ENCODE measurements at places on chromosomes 5 and 9. TPM values are rescaled to one million over a fixed set of nuclear protein-coding genes. Genes with fewer than 3 reads are reported as not detected.

GRCh38 chr5:76583163-76584047 is 39.8 kb downstream of the F2RL2 start:
- no peak for DNase-seq

DNA sequence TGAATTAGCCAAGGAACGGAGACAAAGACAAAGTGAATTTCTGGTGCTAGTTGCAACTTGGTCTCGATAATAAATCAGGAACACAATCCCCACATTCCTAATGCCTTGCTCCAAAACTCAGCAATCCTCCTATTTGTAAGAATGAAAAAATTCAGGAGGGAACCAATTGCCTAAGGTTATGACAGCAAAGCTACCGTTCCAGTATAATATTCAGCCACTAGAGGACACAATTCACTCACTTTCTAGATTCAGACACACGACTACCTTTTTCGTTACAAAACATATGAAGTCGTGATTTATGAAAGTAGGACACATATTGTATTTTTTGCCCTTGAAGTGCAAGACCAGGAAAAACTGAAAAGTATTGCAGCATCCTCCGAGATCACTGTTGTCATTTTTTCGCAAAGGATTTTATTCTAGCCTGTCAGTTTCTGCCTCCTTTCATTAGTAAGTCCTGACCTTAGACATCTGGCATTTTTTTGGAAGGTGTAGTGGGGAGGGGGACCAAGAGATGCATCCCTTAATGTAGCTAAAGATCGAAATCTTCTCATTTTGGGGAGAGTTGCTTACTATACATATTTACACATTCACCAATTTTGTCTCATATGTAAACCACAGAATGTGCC is 133.1 kb downstream of the DOCK8 start:
- DNase-seq: no peak

DNA sequence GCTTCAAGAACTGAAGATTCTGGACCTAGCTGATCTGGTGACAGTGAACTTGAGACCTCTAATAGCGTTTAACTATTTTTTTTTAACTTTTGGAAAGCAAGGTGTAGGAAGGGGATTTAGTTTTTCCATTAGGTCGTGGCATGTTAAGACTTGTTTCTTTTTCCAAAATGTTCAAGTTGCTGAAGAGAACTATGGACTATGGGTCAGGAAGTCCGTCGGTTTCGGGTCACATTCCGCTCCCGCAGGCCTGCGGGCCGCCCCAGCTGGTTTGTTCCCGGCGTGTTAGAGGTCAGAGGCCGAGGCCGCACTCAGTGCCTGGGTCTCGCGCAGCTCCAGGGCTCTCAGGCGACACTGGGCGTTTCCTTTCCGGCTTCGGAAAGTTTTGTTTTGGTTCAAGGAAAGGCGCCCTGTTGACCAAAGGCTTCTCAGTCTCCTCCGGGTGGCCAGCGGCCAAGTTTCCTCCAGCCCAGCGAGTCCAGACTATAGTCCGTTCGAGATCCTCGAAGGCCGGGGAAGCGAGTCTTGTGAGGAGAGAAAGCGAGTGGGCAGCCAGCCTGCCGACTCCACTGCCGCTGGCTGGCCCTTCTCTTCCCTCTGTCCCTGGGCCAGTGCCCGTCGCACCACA is 586 bp upstream of the FCHO2 start:
- DNase-seq: peak; percentile 70

GRCh38 chr5:152488869-152489268 is 83.8 kb upstream of the NMUR2 start:
- no peak for DNase-seq

DNA sequence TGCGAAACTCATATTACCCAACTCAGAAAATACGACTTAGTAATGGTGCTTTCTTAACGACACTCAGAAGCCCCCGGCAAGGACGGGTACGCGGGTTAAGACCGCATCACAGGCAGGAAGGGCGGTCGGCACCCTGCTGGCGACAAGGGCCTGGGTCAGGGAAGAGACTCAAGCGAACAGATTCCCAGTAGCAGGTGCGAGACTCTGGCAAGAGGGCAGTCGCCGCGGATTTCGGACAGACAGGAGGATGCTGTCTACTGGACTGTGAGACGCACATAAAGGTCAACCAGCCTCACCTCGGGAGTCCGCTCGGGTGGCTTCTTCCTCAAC is 398 bp downstream of the RAPGEF6 start:
- DNase-seq: peak; percentile 83

- no peak for DNase-seq
Observed at GRCh38 chr5:118407958-118408357, 580.4 kb downstream of the DTWD2 start.

DNA sequence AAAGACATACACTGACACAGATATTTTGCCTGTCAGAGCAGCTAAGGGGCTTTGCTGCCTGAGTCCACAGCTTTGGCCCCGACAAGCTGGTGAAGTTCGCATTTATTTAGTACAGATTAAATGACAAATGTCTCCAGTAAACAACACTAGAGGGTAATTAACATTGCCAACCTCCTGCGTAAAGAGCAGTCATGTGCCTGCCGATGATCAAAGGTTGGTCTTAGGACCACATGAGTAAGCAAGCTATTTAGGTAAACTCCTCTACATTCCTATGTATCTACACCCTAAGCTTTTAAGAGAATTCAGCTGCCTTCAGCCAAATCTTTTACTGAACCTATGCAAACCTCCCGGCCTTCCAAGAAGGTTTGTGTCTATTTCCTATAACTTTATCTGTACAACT is 73.0 kb upstream of the PJA2 start:
- DNase-seq: no peak

DNA sequence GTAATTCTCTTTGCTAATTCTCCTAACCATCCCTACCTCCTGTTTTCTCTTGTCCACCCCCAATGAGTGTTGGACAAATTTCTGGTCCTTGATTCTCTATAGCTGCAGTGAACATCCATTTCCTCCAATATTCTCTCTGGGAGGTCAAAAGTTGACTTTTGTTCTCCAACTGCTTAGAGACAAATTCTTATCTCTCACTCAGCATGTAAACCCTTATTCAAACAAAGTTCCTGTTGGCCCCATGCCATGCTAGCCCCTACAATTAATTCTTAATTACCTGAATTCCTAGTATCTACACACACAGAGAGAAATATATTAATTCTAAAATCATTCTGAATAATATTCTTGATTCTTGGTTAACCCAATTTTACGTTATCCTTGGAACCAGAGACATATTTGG is 472.9 kb upstream of the ACTBL2 start:
- DNase-seq: no peak

DNA sequence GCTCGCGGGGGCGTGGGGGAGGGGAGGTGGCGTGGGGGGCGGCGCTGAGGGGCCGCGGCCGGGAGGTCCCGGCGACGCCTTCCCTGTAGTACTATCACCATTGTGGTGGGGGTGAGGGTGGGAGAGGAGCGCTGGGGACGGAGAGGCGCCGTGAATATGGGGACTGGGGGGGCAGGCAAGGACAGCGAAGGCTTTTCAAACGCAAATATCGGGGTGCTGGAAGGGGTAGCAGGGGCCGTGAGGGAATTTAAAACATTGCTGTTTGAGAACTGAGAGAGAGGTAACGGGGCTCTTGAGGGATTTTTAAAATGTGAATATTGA is 427 bp downstream of the RBM27 start:
- DNase-seq: no peak

GRCh38 chr9:106283769-106284168 is 579.2 kb upstream of the ZNF462 start:
- DNase-seq: no peak

GRCh38 chr9:35522187-35522586 is 32.3 kb downstream of the RUSC2 start:
- peak; percentile 31 for DNase-seq

- no peak for DNase-seq
Observed at GRCh38 chr9:87849144-87849758, 33.4 kb upstream of the SPATA31E1 start.

DNA sequence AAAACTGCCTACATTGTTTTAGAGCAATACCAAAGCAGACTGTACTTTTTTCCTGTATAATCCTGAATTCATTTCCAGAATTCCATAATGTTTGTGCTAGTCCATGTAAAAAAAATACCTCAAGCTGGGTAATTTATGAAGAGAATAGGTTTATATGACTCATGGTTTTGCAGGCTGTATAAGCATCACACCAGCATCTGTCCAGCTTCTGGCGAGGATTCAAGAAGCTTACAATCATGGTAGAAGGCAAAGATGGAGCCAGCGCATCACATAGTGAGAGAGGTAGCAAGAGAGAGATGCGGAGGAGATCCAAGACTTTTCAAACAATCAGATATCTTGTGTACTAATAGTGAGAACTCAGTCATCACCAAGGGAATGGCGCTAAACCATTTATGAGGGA is 280.3 kb upstream of the CDH9 start:
- no peak for DNase-seq

DNA sequence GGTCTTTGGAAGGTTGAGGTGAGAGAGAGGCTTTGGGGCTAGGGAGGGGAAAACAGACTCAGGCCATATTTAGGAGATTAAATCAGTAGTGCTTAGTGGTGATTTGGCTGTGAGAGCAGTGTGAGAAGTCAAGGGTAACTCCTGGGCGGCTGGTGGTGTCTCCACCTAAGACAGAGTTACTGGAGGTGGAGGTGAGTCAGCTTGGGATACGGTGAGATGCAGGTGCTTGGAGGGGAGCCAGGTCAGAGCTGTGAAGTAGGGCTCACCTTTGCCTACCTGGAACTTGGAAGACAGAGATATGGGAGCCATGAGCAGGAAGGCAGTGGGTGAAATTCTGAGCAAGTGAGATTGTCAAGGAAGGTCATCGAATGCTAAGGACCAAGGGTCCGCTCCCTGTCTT is 24.5 kb downstream of the RGS3 start:
- DNase-seq: no peak

DNA sequence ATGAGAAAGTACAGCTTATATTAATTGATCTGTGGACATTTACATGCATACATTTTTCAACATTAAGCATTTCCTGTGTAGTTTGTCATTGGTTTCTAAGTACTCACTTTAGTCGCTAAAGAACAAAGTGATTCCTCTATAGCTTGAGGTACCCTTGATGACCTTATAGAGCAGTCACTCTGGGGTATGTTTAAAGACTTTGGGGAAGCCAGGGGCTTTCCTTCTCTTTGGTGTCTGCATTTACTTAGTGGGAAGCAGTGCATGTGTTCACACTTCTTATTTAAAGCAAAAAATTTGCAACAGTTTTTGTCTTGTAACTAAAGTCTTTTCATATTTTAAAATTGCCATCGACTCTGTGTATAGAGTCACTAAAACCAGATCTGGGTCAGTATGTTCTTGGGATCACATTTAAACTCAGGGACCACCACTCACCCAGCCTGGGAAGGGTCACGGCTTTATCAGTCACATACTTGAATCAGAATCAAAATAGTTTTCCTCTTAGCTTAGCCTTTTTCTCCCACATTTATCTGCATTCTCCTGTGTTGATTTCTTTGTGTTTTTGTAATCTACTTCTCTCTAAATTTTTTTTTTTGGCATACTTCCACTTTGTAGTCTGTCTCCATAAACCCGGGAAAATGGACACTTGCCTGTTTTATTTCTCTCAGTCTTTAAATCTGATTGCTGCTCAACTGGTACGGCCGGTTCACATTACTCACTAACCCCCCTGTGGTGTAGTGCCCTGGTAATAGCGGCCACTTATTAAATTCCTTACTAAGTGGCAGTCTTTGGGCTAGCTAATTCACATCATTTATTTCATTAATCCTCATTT is 143.9 kb upstream of the FBN2 start:
- DNase-seq: peak; percentile 20

- no peak for DNase-seq
Observed at GRCh38 chr9:106800701-106801270, 62.2 kb upstream of the ZNF462 start.

- no peak for DNase-seq
Observed at GRCh38 chr9:27722866-27723265, 149.6 kb upstream of the C9orf72 start.

DPM2 gene
- total RNA-seq: 58.2 TPM

COL23A1 gene
- total RNA-seq: 15.0 TPM

SMAD5 gene
- 54.9 TPM for total RNA-seq

IGIP gene
- 1.2 TPM for total RNA-seq

DNAI1 gene
- total RNA-seq: 2.1 TPM

IFNA1 gene
- total RNA-seq: not detected

WNT8A gene
- total RNA-seq: not detected

GPX8 gene
- 30.6 TPM for total RNA-seq

C9orf50 gene
- 0.11 TPM for total RNA-seq

GPX3 gene
- total RNA-seq: 26.2 TPM

All from WTC11 (cell line).